Stimulated activated CD4-positive, alpha-beta T cell treated with anti-CD3 and anti-CD28 coated beads, Interleukin-15, amount 100 ng/mL, for 24 hours (primary cell): ENCODE measurements at places on chromosomes 11 and 22.

DNA sequence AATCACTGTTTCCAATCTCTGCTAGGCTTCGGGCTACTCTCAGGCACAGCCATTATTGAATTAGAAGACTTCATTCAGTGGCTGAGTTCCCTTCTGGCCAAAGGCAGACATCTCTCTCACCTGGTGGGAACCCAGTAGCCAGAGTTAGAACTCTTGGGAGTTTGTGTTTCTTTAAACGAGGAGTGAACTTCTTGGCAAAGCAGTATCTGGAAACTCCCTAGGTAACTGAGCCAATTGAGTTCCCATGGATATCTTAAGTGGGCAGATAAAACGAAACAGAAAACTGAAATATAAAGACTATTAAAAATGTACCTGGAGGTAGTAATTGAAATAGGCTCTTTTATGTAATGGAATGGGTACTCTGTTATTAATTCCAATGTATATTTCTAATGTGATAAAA lies 125.6 kb downstream of the NELL1 start:
- no peak for DNase-seq

DNA sequence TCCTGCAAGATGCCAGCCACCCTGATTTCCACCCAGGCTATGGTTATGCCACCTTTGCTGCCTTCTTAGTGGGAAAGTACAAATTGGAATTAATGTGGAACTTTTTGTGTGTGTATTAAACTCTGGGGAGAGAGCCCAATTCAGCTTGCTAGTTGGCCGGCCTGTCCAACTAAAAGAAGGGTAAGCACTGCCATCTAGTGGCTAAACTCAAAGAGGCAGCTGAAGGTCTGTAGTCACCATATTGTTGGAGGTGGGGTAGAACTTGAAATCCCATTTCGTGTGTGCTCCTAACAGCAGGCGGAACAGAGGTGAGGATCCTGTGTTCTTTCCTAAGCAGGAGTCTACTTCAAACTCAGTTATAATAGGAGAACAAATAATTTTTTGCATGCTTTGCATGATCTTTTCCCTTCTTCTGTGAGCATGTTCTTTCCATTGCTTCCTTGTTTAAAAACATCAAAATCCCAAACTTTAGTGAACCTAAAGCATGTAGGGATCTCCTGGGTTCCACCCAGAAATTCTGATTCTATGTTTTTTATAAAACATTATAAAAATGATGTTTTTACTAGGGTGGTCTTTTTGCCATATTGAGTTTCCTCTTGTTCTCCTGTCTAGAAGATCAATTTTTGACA lies 138.8 kb upstream of the SORL1-AS1 start:
- peak; percentile 78 for DNase-seq

GRCh38 chr11:86592047-86592591 lies 80.3 kb downstream of the ME3 start:
- no peak for DNase-seq

DNA sequence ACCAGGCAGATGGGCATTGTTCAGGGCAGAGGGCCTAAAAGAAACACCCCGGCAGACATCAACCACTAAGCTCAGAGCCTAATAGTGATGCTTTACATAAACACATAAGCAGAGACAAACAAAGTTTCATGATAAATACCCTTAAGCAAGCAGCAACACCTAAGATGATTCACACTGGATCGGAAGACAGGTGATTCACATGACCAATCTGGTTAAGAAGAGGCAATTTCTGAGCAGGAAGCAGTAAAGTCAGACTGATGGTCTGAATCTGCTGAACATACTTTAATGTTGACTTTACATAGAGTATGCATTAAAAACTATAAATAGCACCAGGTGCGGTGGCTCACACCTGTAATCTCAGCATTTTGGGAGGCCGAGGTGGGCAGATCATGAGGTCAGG lies 56.1 kb downstream of the SYN3 start:
- DNase-seq, result no peak

DNA sequence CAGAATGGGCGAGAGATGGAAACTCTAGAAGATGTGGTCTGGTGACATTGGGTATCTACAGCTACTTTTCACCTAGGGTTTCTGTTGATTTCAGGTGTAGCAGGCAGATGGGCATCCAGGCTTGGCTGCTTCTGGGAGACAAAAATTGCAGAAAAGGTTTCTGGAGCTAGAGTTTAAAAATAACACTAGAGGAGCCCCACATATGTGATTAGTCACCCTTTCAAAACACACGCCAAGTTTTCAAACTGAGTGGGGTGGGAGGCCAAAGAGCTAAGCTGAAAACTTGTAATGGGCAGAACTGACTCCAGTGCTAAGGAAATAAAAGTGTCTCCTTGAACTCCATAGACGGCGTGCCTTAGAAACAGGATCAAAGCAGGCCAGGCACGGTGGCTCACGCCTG lies 80.8 kb downstream of the GRK3 start:
- no peak for DNase-seq

- DNase-seq, result no peak
Measured at GRCh38 chr11:134691295-134691873, 279.3 kb upstream of the B3GAT1 start.
